ENCODE measurements at places on chromosomes 4 and X.

DNA sequence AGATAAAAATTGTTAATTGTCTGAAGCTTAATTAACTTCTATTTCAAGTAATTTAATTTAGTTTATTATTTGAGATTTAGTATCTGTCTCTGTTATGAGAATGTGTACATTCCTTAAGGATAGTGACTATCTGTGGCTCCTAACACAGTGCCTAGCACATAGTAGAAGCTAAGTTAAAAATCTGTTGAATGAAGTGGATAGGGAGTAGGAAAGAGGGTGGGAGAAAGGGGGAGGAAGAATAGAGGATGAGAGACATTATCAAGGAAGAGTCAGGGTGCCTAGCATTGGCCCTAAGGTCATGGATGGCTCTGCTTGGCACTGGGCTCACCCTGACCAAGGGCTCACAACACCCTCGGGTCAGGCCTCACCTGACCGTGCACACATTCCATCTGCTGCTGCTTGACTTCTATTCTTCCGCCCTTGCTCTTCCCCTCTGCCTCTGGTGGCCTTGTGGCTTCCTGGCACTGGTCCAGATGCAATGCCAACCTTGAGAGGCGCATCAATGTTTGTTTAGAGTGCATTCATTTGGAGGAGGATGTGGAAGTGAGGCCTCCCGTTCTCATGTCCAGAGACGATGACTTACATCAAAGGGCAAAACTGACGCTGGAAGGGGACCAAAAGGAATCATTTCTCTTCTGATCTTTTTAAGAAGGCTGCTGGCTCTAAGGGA, 42.3 kb downstream of the TRIM2 start:
- no peak for DNase-seq

GRCh38 chrX:16222151-16222550, 54.9 kb downstream of the MAGEB17 start:
- no peak for DNase-seq

GRCh38 chrX:22135171-22135711, 103.1 kb downstream of the PHEX start:
- DNase-seq, result no peak

GRCh38 chr4:113444386-113444785, 317.2 kb downstream of the CAMK2D start:
- no peak for DNase-seq

DNA sequence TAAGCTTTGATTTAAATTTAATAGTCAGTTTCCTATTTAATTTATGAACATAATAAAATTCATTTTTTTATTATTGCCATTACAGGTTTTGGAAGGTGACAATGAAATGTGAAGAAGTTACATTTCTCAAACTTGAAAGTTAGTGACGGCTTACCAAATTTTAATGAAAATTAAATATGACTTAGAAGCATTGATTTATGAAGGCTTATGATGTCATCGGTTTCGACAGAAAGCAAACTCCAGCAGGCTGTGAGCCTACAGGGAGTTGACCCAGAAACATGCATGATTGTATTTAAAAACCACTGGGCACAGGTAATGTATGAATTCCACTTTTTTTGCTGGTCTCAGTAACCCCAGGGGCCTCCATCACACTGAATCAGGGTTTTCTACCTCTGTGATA, 157.1 kb downstream of the FHIP1A start:
- DNase-seq, result no peak

GRCh38 chr4:157443537-157443936, 223.0 kb downstream of the GRIA2 start:
- DNase-seq, result no peak

GRCh38 chrX:53088136-53088974, 5.6 kb upstream of the KANTR start:
- DNase-seq, result peak; percentile 79

- DNase-seq, result no peak
Measured at GRCh38 chr4:185836241-185837084, 24.5 kb upstream of the SORBS2 start.

DNA sequence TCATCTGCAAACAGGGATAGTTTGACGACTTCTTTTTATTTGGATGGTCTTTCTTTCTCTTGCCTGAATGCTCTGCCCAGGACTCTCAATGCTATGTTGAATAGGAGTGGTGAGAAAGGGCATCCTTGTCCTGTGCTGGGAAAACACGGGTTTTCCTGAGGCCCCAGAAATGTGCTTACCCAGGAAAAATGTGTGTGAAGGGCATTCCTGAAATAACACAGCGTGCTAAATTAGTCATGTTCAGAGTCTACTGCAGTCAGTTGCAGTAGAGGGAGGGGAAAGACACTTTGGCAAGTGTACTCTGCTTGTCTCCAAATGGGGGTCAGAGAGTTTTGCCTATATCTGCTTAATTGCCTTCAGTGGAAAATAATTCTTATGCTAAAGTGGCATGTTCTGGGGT, 153.9 kb downstream of the CCNG2 start:
- no peak for DNase-seq

DNA sequence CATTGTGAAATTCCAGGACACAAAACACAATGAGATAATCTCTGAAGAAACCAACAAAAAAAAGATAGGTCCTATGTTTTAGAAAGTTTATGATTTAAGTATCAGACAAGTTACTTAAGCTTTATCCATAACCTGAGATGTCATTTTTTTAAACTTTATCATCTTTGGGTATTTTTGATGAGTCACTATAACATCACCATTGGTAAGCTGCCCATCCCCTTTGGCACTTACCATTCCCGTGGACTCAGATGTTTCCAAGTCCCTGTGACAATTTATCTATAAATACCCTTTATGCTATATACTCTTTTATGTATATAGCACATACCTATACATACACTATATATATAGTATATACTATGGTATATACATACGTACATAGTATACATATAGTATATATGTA, 198.9 kb upstream of the GEMIN8 start:
- no peak for DNase-seq

- no peak for DNase-seq
Measured at GRCh38 chr4:8098506-8098905, 60.1 kb downstream of the ABLIM2 start.

DNA sequence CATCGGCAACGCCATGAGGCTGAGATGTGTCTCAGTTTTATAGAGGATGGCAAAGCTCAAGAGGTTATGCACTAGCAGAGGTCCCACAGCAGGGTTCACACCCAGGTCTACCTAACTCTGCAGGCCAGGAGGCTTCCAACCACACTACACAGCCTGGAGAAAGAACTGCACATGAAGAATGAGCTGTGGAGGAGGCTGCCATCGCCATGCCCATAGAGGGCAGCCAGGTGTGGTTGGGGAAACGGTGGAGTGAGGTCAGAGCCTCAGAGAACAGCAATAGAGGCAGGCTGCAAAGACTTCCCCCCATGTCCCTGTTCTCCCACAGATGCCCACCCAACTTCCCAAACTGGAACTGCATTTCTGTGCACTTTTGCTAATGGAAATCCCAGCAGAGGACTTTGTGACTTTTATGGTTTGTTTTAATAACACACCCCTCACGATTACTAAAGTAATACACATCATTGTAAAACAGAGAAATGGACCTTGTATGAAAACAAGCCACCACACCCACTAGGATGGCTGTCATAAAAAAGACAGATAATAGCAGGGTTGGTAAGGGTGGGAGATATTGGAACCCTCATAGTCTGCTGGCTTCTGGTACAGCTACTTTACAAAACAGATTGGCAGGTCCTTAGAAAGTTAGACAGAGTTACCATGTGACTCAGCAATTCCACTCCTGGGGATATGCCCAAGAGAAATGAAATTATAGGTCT, 58.9 kb upstream of the PROM1 start:
- no peak for DNase-seq

DNA sequence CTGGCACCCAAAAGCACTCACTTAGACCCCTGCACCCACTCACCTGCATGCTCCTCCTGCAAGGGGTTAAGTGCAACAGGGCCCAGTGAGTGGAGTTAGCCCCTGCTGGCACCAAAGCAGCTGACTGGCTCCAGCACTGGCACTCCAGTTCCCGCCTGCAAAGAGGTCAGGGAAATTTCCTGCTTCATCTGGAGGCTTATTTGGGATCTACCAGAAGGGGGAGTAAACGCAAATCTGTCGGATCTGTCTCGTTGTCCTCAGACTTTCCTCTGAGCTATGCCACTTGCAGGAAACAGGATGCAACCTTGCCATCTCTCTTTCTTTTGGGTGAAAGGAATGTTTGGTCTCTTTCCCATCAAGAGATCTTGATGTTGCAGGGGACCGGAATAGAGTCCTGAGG, 435.6 kb downstream of the PCDH10 start:
- DNase-seq, result no peak

- DNase-seq, result no peak
Measured at GRCh38 chr4:107793996-107794395, 30.7 kb upstream of the SGMS2 start.

GRCh38 chrX:74519870-74520269, 94.6 kb downstream of the RLIM start:
- DNase-seq, result no peak

DNA sequence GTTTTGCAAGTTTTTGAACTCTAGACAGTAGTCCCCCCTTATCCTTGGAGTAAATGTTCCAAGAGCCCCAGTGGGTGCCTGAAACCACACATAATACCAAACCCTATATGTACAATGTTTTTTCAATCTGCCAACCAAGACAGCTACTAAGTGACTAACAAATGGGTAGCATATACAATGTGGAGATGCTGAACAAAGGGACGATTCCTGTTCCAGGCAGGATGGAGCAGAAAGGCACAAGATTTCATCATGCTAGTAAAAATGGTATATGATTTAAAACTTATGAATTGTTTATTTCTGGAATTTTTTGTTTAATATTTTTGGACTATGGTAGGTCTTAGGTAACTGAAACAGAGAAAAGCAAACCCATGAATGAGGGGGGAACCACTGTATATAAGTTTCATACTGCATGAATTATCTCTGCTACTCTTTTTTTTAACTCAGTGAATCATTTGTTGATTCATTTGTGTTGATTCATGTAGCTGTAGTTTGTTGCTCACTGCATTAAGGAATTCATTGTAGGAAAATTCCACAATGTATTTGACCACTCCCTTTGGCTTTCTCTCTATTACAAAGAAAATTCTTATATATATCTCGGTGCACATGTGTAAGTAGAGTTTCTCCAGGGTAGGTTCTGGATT, 21.9 kb upstream of the ANXA3 start:
- no peak for DNase-seq
